NCI-H1436 (cell line): ENCODE measurements at places on chromosomes 16 and 17.

DNA sequence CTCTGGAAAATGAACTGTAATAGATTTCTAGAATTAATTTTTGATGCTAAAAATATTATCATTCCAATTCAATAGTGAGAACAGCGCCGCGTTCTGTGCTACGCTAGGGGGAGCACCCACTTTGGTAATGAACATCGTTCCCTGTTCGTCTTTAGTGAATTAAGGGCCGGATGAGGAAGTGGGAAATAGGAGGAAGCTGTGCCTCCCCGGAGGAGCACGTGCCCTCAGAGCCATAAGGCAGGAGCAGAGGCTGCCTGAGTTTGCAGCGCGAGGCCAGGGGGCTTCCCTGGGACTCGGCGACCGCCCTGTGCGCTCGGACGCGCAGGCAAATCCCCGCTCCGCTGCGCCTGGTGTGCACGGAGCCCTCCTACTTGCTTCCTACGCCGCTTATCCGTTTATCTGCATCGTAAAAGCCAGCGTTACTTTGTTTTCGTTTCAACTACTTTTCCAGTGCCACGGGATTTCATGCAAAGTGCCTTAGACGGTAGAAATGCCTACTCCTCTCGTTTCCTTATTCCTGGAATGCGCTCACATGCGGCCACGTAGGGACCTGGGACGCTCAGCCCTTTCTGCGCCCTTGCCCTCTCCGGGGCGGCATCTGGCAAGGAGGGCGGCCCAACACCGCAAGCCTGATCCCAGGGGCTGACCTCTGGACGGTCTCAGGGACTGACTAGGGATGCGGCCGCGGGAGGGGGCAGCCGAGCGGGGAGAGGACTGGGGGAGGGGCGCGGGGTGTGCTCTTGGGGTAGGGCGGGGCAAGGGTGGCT is 76.4 kb downstream of the KCNJ12 start:
- DNase-seq = no peak

- no peak for DNase-seq
These were observed at the start of gene RAP1GAP2 for GRCh38 chr17:2796164-2797125. TSS of gene RAP1GAP2 (plus strand) at chr17:2796438. CDS start at chr17:2796528, 90 bp downstream.

GRCh38 chr16:3179651-3180050 is 8.4 kb upstream of the OR1F1 start:
- DNase-seq = no peak

- no peak for DNase-seq
These were observed 381.5 kb downstream of the CPPED1 start for GRCh38 chr16:12422233-12422632.

- DNase-seq = no peak
These were observed 57.0 kb downstream of the NSRP1 start for GRCh38 chr17:30173649-30174048.

GRCh38 chr16:81798311-81799137 is 19.4 kb downstream of the PLCG2 start:
- no peak for DNase-seq

- DNase-seq = no peak
These were observed 313.0 kb downstream of the SEC14L1 start for GRCh38 chr17:77453613-77454241.
